Hypothalamus (tissue), 51 donors: ENCODE measurements at places on chromosomes 7 and 10.

DNA sequence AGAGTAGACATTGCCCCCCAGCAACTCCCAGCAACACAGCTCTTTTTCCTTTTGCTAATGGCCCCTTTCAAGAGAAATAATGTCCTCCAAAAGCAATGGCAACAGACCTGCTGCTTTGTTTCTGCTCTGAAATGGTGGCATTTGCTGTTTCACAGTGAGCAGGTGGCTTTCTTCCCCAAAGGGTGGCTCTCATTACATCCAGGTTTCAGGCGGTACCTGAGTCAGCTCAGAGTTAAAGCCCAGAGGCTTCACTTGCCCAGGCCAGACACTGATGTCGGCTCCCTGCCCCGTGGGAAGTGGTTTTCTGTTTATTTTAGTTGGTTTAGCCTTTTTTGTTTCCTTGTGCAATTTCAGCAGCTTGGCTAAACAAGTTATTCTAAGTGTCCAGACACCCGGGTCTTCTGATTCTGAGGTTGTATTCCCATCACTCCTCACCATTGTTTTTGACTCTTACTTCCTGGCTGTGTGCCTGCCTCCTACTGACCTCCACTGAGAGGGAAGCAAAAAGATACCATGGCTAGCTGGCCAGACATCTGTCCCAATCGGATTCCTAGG, 7.8 kb upstream of the ATOH7 start:
- no peak for DNase-seq

- no peak for DNase-seq
Measured at GRCh38 chr10:68046642-68047041, 28.4 kb downstream of the HERC4 start.

DNA sequence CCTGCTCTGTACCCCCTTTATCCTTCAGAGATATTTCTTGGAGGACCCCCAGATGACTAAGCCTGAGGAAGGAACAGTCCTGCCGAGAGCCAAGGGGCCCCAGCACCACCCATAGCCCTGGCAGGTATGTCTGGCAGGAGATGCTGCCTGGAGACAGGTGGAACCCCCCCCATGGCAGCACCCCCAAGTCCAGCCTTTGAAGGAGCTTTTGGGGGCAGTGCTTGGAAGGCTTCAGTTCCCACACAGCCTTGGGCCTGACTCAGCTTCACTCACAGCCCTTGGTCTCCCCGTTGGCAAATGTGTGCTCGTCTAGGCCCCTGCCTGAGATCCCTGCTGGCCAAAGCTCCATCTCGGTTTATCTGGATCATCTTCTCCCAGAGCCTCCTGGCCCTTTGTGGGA, 23.0 kb upstream of the PCBD1 start:
- no peak for DNase-seq

DNA sequence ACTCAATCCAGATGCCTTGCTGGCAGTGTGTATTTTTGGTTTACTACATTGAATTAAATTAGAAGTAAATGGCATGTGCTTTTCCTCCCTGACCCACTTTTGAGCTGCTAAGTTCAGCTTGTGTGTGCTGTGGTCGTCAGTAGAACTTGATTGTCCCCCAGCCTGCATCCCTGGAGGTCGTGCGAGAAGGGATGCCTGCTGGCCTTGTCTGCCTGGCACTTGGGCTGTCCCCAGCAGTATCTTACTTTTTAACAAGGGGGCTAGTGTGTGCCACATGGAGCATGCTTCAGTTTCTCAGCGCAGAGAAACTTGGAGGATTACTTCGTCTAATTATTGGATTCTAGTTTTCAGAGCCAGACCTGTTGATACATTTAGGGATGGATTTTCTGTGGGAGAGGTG, 80.2 kb downstream of the ADCY1 start:
- no peak for DNase-seq

DNA sequence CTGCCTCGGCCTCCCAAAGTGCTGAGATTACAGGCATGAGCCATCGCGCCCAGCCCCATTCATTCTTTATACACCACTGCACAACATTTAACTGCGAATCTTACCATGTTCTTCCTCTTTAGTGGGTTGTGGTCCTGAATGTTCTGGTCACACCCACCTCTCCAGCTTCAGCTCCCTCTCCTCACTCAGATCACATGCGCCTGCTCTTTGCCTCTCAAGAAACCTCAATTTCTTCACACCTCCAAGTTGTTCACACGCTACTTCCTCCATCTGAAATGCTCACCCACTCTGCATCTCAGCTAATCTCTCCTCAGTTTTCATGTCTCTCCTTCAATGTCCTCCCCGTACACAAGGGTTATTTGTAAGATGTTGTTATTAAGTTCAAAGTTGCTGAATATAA, 2.4 kb upstream of the PRR15 start:
- DNase-seq, result no peak

- DNase-seq, result no peak
Measured at GRCh38 chr7:137715121-137715520, 131.7 kb downstream of the DGKI start.

DNA sequence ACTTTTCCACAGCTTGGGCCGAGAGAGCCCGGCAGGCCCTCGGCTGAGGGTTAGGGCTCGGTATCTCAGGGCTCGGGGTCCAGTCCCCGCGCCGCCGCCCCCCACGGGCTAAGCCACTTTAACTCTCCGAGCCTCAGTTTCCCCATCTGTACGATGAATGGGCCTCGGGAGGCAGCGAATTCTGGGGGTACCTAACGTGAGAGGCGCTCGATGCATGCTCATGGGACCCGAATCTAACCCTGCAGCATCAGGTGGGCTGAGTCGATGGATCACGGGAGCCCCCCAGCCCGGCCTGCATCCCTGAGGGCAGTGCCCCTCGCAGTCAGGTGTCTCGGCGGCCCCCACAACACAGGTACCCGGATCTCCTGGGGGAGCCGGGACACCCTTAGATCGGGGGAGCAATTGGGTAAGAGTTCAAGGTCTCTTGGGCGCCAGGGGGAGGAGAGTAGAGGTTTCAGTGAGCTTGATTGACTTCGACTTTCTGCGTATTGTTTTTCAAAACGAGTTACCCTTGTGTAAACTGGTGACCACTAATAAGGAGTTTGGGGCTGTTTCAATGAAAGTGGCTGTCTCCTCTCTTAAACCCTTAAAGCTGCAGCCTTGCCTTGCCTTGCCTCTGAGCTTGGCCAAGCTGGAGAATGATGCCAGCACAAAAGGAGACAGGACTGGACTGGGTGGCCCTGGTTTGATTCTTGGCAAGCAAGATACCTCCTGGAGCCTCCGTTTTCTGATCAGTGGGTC, 631 bp downstream of the POR start:
- no peak for DNase-seq
